ENCODE measurements at places on chromosomes 7 and 10.

- no peak for DNase-seq
Measured at GRCh38 chr7:154096-154799, 38.1 kb upstream of the FAM20C start.

GRCh38 chr7:34991938-34992840 is 45.1 kb downstream of the DPY19L1 start:
- DNase-seq, result peak; percentile 69

DNA sequence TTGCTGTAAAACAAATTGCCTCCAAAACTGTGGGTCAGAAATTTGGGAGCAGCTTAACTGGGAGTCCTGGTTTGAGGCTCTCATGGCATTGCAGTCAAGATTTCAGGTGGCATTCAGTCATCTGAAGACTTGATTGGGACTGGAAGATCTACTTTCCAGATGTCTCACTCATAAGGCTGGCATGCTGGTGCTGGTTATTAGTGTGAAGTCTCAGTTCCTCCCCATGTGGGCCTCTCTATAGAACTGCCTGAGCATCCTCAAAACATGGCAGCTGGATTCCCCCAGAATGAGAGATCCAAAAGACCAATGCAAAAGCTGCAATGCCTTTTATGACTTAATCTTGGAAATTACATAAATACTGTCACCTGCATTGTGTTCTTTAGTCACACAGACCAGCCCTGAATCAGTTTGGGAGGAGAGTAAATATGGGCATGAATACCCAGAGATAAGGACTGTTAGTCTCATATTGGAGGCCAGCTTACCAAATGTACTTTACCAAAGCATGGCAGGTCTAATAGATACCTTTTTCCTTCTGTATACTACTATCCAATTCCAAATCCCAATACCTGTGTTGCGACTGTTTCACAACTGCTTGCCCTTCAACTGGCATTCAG is 6.5 kb upstream of the HERPUD2 start:
- DNase-seq, result peak; percentile 24

- no peak for DNase-seq
Measured at GRCh38 chr10:112345743-112346142, 28.2 kb upstream of the ACSL5 start.

DNA sequence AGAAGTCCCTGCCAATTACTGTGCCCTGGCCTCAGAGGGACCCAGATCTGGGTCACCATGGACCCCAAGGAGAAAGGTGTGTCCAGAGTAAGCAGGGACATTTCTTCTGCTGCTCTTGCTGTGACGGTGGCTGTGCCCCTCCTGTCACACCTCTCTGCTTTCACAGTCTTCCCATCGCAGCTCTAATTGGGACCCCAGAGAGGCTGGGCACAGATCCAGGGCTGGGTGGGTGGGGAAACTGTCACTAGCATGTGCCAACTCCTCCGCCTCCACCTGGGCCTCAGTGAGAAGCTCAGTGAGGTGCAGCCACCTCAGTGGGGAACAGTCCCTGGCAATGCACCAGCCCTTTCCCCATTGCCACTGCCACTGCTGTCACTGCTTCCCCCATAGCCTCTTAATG is 37.3 kb upstream of the ADCYAP1R1 start:
- DNase-seq, result no peak

- DNase-seq, result peak; percentile 58
Measured at GRCh38 chr10:130341356-130341755, 205.2 kb downstream of the GLRX3 start.

DNA sequence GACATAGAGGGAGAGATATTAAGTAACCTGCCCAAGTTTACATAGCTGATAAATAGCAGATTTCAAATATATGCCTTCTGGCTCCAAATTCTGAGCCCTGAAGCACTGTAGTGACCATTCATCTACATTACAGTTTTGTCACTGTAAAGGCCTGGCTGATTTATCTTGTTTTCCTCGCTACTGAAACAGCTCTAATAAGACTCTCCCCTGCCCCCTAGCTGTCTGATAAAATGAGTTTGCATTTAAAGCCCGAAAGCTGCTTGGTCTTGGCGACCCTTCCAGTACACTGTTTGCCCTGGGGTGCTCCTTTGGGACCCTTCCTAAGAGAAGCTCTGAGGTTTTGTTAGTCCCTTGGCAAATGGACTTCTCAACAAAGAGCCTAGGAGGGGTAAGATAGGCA is 59.7 kb upstream of the RAB11FIP2 start:
- peak; percentile 5 for DNase-seq

DNA sequence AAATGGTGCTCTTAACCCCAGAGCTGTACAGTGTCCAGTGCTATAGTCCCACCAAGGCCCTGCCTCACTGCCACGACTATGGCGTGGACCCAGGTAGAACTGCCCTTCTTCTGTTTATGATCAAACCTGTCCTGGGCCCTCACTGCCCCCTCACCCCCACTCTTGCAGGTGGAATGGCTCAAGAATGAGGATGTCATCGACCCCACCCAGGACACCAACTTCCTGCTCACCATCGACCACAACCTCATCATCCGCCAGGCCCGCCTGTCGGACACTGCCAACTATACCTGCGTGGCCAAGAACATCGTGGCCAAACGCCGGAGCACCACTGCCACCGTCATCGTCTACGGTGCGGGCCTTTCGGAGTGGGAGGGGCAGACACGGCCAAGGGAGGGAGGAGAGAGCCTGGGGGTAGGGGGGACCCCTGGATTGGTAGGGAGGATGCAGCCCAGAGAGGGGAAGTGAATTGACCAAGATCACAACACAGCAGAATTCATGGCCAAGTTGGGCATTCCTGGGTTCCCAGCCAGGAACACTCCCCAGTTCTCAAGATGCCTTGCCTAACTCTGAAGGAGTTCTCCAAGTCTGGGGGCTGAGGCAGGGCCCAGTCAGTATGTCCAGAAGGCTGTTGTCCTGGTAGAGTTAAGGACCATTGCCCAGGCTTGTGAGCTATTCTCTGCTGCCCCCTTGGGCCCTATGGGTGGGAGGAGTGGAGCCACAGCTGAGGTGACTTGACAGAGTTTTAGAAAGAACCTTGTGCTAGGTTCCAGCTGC is 32.4 kb upstream of the SLC29A3 start:
- no peak for DNase-seq

DNA sequence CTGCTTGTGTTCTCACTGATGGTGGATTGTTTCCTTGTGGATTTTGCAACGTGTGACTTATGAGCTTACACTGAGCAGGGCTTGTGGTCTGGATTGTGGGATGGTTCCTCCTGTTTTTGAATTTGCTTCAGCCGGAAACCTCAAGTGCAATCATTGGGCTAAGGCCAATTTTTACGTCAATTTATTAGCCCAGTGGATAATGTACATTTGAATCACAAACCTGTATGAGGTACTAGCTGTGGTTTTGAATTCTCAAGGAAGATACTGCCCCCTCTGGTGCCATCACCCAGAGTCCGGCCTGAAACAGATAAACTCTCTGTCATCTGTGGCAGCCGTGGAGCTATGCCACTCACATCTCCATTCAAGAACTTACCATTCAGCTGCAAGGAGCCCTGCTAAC is 7.3 kb upstream of the ZNF777 start:
- DNase-seq, result no peak

GRCh38 chr7:22723181-22723601 is 3.8 kb upstream of the IL6 start:
- no peak for DNase-seq

DNA sequence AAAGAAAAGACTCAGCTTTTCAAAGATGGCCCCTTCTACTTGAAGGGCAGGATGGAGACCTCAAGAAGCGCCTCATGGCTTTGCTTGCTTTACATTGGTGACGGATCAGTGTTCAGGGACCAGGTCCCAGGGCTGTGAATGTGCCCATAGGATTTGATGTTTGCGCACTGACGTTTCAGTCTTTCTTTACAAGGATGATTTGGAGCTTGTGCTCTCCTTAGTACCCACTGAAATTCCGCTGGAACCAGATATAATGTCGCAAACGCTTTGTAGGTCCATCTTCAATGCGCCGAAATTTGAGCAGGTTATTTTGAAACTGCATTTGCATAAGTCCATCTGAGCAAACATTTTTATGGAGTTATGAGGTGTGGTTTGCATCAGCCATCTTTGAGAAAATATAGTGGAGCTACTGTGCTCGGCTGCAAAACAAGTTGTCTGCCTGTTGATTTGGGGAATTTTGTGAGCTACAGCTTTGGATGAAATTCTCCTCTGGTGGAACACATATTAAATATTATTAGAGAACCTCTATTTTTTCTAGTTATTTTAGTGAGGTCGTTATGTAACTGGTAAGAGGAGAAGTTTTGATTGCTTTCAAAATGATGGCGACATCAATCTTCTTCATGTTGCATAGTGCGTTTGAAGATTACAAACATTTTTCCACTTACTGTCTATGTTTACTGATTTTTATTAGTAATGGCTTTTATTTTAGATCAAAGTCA is 2.4 kb downstream of the RBM20 start:
- no peak for DNase-seq

- DNase-seq, result no peak
Measured at GRCh38 chr10:91629715-91630549, 2.9 kb downstream of the PPP1R3C start.

GRCh38 chr10:10517866-10518265 is 499.8 kb upstream of the CELF2 start:
- DNase-seq, result no peak

- DNase-seq, result no peak
Measured at GRCh38 chr7:70619130-70619529, 512.8 kb upstream of the GALNT17 start.

DNA sequence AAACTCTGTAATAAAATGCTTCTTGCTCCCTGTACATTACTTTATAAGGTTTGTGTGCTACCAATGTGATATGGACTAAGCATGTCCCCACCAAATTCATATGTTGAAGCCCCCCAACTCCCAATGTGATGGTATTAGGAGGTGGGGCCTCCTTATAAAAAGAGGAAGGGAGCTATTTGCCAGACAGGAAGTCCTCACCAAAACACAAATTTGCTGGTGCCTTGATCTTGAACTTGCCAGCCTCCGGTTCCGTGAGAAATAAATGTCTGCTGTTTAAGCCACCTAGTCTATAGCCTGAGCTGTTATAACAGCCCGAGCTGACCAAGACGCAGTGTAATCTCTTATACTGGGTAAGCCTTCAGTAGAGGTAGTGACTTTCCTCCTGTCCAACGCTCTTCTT is 114.5 kb downstream of the INHBA start:
- DNase-seq, result no peak

GRCh38 chr7:78218876-78219275 is 420.3 kb downstream of the PHTF2 start:
- DNase-seq, result no peak

DNA sequence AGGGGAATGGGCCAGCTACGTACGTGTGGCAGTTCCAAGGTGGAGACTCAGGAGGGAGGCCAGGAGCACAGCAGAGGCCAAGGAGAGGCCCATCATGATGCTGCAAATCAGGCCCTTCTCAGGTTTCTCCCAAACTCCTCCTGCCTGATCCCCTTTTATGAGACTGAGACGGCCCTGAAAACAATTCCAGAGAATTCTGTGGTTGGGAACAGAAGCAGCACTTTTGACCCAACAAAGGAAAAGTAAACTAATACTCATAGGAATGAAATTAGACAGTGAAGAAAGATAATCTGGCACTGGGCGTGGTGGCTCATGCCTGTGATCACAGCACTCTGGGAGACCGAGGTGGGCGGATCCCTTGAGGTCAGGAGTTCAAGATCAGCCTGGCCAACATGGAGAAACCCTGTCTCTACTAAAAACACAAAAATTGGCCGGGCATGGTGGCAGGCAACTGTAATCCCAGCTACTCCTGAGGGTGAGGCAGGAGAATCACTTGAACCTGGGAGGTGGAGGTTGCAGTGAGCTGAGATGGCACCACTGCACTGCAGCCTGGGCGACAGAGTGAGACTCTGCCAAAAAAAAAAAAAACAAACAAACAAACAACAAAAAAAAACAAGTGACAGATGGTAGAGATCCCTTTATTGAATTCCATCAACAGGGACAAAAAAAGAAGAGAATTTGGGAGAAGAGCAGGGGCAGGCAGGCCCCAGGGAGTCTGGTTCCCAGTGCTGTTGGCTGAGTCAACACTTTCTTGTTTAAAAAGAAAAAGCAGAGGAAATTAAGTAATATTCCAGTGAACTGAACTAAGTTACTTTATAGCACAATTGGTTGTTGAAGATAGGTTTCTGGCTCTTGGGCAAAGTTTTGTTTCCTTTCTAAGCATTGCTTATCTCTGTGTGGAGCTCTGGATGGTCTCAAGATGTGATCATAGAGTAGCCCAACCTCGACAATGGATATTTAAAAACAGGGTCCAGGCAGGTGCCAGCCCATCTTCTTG is at the start of gene CCL26:
TSS of gene CCL26 (minus strand) at position 131 of the 997 bp plus-strand sequence. CDS start at position 96, 35 bp downstream.
- no peak for DNase-seq

GRCh38 chr7:102190776-102191350 is 95.8 kb upstream of the SH2B2 start:
- DNase-seq, result no peak

GRCh38 chr7:13907831-13908230 is 81.6 kb downstream of the ETV1 start:
- no peak for DNase-seq

GRCh38 chr7:32299133-32299702 is 191.0 kb downstream of the LSM5 start:
- DNase-seq, result no peak

DNA sequence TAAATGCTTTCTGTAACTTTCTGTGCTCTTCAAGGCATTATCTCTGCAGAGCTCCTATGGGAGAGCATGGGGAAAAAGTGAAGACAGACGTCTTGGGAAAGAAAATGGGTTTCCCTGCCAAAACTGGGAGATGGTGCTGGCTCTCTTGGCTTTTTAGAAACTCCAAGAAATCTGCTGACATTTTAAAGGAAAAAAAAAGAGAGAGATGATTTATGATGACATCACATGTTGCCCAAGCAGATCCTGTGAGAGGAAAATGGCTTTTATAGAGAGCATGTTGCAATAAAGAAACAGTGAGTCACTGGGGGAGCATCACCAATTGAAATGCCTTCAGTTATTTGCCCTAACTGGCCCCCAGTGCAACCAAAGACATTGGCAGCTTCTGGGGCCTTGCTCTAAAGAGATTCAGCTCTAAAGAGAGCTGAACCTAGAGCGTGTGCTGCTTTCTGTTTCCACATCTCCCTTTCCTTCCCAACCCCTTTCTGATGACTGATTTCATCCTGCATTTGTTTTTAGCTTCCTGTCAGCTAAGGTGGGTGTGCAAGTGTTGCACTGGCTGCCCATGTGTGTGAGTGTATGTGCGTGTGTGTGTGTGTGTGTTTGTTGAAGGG is 37.7 kb downstream of the LRMDA start:
- no peak for DNase-seq

DNA sequence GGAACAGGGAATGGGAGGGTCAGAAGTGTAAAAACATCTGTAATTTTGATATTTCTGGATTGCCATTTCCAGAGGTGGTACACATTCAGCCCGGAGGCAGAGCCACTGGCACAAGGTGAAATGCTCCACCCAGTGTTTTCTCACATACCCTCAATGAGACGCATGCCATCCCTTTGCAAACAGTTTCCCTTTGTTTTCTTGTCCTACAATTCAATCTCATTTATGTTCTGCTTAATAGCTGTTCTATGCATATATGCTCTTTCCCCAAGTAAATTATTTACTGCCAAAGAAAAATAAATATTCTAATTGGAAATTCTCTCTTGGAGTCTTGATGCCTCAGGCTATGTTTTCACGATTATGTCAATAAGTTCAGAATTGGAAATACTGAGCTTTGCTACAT is 369.7 kb upstream of the AKR1E2 start:
- DNase-seq, result no peak

- no peak for DNase-seq
Measured at GRCh38 chr7:76133164-76133775, 68.4 kb upstream of the SRRM3 start.

- peak; percentile 38 for DNase-seq
Measured at GRCh38 chr7:66627881-66628360, 760 bp upstream of the KCTD7 start.
